Left cardiac atrium (tissue), 4 donors: ENCODE measurements at places on chromosomes 16 and 17.

- DNase-seq, result no peak
These were observed 8.0 kb downstream of the TBC1D24 start for GRCh38 chr16:2482708-2483534.

DNA sequence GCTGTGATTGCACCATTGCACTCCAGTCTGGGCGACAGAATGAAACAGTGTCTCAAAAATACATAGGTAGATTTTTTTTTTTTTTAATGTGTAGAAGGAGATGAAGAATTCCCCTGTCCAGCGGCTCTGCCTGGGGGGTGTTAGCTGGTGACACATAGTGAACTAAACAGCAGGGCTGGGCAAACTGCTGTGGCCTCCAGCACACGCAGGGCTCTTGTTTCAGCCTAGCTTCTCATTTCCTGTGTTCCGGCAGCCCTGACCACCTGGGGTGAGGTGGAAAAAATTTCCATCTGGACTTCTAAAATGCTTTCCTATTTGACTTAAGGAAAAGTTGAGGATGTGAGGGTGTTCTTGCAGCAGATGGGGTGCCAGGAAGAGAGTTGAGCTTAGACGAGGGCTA, 33.3 kb upstream of the RGS9 start:
- no peak for DNase-seq

DNA sequence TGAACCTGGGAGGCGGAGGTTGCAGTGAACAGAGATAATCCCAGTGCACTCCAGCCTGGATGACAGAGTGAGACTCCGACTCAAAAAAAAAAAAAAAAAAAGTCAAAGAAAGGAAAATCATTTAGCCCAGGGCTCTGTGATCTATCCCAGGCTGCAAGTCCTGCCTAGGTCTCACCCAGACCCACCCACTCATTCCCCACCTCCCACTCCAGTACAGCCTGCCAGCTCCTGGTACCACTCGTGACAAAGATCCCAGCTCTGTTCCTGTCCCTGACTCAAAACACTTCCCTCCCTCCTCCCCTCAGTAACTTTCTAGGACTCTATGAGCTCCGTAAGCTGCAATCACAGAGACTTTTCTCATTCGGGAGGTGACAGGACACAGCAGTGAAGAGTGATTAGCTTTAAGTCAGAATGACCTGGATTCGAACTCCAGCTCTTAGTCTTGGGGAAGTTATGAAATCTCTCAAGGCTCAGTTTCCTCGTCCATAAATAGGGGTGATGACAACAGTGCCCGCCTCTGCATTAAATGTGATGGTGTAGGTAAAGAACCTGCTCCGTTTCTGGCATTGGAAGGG, 28.0 kb upstream of the MRPS23 start:
- no peak for DNase-seq

DNA sequence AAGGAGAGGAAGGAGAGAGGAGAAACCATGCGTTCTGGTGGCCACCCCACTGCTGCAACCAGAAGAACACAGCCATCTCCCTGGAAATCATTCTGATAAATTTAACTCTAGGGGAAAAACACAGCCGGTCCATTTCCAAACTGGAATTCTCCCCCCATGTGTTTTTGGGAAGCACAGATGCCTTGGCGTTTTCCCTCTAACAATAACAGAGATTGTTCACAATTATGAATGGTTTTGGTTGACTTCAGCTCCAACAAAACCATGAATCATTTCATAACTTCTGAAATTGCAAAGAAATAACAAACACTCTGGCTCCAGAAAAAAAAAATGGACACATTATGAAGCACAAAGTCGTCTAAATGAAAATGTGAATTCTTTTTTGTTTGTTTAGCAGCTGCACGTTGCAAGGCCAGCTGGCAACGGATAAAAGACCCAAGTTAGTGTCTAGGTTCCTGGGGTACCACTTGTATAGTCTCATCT, 46.2 kb downstream of the GNAO1 start:
- DNase-seq, result no peak

- DNase-seq, result peak; percentile 21
These were observed 6.7 kb downstream of the TRPV1 start for GRCh38 chr17:3602499-3602898.

DNA sequence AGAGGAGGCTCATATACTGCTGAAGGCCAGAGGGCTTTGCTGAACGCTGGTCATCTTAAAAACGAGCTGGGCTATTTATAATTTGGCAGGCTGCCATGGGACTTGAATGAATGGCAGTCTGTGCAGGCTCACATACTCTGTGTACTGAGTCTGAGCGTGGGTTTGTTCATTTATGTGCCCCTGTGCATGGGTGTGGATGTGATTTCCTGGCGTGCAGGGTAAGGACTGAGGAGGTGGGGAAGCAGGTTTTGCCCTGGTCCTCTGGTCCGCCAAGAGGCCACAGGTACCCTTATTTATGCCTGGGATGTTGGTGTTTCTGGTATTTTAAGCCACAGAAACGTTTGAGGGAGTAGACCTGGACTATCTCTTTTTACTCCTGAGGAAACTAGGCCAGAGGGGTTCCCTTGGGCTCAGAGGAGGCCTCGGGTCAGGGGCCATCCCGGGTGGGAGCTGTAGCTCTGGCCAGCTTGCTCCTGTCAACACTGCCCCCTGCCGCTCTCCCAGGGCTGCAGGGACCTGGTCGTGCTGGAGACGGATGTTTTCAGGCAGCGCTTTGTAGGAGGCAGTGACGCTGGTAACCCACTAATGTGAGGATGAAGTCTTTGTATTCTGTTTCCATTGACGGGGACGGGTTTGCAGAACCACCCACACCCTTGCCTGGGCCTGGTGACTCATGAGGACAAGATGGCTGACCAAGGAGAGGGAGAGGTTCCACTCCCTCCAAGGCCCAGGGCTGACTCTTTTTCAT, 184.4 kb downstream of the MSI2 start:
- peak; percentile 87 for DNase-seq

GRCh38 chr17:35052241-35052610, 11.3 kb downstream of the RFFL start:
- DNase-seq, result no peak

- no peak for DNase-seq
These were observed 1.4 kb upstream of the PITPNA start for GRCh38 chr17:1563786-1564613.

DNA sequence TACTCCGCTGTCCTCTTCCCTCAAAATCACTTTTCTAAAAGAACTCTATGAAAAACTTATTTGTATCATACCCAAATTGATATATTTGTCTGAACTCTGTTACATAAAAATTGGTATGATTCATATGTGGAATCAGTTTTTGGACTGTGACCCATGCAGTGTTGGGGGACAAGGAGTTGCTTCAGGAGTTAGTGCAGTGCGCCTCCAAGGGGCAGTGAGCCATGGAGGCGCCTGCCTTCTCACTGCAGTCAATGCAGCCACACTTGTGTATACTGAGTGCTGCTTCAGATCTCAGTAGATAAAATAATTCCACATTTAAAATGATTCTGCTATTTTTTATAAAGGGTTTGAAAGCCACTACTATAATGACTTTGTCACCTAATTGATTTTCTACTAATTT, 32.5 kb downstream of the DGKE start:
- DNase-seq, result no peak

- DNase-seq, result no peak
These were observed 29.9 kb downstream of the SMARCE1 start for GRCh38 chr17:40617678-40618240.

DNA sequence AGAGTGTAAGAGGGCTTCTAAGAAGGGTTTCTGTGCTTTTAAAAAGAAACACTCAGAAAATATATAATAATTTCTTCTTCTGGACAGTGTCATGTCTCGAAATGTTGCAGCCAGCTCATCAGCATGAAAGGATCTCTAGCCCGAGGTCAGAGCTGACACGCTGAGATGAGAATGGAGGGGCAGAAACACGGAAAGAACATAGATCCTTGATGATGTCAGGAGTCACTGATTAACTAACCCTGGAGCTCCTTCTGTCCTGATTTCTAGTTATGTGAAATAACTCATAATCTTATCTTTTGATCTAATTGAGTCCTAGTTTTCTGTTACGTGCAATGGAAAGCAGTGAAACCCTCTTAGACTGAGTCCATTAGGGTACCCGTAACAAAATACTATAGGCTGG, 10.3 kb upstream of the TOX3 start:
- DNase-seq, result no peak

GRCh38 chr17:73815474-73815873, 171.2 kb upstream of the SDK2 start:
- no peak for DNase-seq

DNA sequence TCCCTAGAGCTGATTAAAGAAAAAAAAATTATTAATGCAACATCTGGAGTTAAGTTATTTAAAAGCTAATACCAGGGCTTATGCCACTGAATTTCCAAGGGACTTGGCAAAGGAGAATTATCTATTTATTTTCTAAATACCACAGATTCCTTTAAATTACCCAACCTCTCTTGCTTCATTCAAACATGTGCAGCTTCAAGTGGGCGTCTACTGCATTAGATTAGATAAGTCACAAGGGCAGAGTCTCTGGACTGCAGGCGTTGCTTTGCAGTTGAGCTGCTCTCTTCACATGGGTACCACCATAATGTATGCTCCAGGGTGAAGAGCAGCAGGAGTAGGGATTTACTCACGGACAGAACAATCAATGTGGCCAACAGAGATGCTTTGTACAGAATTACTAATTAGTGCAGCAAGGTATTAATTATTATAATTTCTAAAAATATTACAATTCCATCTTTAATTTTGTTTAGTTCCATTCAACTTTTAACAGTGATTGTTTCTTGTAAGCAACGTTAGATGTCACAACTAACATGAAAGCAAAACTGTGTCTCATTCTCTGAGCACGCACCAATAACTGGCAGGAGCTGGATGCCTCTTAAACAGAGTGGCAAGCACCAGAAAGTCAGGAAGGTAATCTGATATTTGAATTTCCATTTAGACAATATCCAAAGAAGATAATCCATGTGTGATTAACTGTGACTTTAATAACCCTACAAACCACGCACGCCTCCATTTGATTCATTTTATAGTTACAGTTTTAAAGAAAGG, 214.2 kb downstream of the STX8 start:
- DNase-seq, result no peak

- DNase-seq, result peak; percentile 97
These were observed 2.5 kb upstream of the CCL2 start for GRCh38 chr17:34252444-34253138.

DNA sequence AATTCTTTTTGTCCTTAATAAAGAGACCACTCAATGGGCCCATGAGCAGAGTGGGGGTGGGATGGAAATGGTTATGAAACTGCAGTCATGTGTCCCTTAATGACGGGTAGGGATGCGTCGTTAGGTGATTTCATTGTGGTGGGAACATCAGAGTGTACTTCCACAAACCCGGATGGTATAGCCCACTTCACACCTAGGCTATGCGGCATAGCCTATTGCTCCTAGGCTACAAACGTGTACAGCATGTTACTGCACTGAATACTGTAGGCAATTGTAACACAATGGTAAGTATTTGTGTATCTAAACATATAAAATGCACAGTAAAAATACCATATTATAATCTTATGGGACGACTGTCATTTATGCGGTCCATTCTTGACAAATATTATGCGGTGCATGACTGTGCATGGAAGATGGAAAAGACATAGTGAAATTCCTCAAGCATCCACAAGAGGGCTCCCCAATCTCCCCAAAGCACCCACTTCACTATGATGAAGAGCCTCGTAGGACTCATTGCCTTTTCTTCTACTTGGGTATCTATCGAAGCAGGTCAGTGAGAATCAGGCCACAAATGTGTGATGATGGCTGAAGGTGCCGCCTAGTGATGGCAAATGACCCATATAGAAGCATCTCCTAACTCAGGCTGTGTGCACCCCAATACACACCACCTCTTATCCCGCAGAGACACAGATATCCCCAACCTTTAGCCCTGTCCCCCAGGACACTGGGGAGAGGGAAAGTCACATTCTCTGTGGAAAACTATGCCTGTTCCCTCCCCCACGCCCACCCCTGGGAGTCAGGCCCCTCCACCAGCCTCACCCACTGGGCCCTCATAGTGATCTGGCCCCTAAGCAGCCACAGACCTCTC, 43.5 kb downstream of the TBX21 start:
- no peak for DNase-seq

DNA sequence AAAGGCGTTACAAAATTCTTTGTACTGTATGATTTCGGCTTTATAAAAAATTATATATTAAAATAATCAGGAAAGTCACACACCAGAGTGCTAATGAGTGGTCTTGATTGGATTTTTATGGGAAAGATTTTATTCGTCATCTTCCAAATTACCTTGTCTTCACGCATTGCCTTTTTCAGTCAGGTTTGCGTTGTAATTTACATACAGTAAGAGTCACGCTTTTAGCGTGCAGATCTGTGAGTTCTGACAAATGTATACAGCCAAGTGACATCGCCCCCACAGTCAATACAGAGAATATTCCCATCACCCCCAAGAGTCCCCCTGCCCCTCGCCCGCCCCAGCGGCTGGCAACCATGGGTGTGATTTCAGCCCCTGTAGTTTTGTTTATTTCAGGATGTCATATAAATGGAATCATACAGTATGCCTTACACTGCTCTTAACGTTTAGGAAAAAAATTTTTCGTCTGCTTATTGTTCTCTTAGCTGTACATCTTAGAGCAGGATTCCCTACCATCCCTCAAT, 157.7 kb downstream of the CMIP start:
- no peak for DNase-seq

DNA sequence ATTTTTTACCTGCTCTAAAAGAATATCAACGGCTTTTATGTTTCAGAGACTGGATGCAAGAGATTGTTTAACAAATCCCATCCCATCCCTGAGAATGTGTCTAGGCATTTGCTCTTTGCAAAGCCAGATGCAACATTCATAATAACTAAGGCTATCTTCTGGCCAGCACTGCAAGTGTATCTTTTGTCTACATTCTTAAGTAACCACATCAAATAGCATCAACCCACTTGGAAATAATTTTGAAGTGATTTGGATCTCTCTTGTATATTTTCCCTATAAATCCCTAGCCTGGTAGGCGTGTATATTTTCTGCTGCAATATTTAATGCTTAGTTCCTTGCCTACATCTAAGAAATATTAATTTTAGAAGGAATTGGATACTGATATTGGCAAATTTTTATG, 64.3 kb downstream of the PIGL start:
- DNase-seq, result no peak

DNA sequence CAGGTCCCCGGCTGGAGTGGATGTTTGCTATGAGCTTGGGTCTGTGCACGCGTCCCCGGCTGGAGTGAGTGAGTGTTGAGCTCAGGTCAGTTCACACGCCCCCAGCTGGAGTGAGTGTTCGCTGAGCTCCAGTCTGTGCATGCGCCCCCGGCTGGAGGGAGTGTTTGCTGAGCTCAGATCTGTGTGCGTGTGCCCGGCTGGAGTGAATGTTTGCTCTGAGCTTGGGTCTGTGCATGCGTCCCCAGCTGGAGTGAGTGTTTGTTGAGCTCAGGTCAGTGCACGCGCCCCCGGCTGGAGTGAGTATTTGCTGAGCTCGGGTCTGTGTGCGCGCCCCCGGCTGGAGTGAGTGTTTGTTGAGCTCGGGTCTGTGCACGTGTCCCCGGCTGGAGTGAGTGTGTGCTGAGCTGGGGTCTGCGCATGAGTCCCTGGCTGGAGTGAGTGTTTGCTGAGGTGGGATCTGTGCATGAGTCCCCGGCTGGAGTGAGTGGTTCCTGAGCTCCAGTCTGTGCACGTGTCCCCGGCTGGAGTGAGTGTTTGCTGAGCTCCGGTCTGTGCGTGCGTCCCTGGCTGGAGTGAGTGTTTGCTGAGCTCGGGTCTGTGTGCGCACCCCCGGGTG, 284.2 kb downstream of the SNX29 start:
- DNase-seq, result peak; percentile 50
